ENCODE measurements at places on chromosomes 11 and 22. TPM values are rescaled to one million over a fixed set of nuclear protein-coding genes. Genes with fewer than 3 reads are reported as not detected.

Gene ALKBH8
- 2.7 TPM for total RNA-seq

Gene MS4A6E
- not detected for total RNA-seq

Gene SYNGR1
- total RNA-seq = 3.3 TPM

Gene NPTXR
- 3.7 TPM for total RNA-seq

Gene GVQW3
- 1.3 TPM for total RNA-seq

Gene C11orf42
- not detected for total RNA-seq

Gene OR8G5
- total RNA-seq = not detected

Gene OR5A1
- not detected for total RNA-seq

Gene MIAT
- 0.10 TPM for total RNA-seq

Gene CABP4
- total RNA-seq = 1.3 TPM

Gene CDHR5
- not detected for total RNA-seq

Gene PHOX2A
- not detected for total RNA-seq

Gene NPAS4
- not detected for total RNA-seq

Gene CD248
- total RNA-seq = 1.1 TPM

Gene MUC5AC
- not detected for total RNA-seq

Gene LUZP2
- 0.05 TPM for total RNA-seq

Gene ARHGAP8
- 0.76 TPM for total RNA-seq

Gene DNAJB13
- not detected for total RNA-seq

Gene GLB1L2
- 0.99 TPM for total RNA-seq

Gene SCN3B
- 5.8 TPM for total RNA-seq

Gene OR52I2
- not detected for total RNA-seq

Gene MYOD1
- not detected for total RNA-seq

Gene TEX54
- not detected for total RNA-seq

Gene GNB1L
- 6.2 TPM for total RNA-seq

Gene CRYBB1
- not detected for total RNA-seq

Gene DUSP18
- 16.5 TPM for total RNA-seq

Gene EWSR1
- 209 TPM for total RNA-seq

Gene BATF2
- 2.7 TPM for total RNA-seq

Gene C22orf15
- total RNA-seq = 0.41 TPM

Gene CBLIF
- total RNA-seq = not detected

Gene EIF3L
- total RNA-seq = 368 TPM

Gene PIM3
- 197 TPM for total RNA-seq

Gene SCGB1C1
- not detected for total RNA-seq

Gene MMP13
- total RNA-seq = not detected
